ENCODE measurements at places on chromosomes 3 and 15. TPM values are rescaled to one million over a fixed set of nuclear protein-coding genes. Genes with fewer than 3 reads are reported as not detected.

Gene GOLGA6A
- not detected for total RNA-seq

Gene SPSB4
- total RNA-seq = not detected

Gene TRIM69
- 7.0 TPM for total RNA-seq

Gene GXYLT2
- 65.8 TPM for total RNA-seq

Gene IL17RC
- 46.5 TPM for total RNA-seq

Gene GOLGA6L9
- total RNA-seq = 4.9 TPM

Gene DNASE1L3
- total RNA-seq = 1.8 TPM
